K562 (cell line): ENCODE measurements at places on chromosomes 6 and 20.
A peak's percentile ranks its signal among the peaks of the same experiment; 100 is the strongest.

- no peak for DNase-seq
These were observed 1515.1 kb downstream of the HACE1 start for GRCh38 chr6:103344554-103345163.

DNA sequence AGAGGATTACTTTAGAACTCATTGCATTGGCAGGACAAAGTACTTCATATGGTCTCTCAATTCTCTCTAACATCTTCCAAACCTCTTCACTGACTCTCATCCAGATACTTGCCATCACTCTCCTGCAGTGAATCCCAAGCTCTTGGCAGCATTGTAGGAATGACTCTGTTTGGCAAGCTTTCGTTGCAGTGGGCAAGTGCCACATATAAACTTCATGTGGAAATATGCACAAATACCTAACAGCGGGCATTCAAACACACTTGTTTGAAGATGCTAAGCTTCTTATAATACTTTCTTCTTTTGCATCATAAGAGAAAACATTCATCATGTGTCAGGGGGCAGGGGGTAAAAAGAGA lies 86.2 kb upstream of the F13A1 start:
- DNase-seq, result no peak

DNA sequence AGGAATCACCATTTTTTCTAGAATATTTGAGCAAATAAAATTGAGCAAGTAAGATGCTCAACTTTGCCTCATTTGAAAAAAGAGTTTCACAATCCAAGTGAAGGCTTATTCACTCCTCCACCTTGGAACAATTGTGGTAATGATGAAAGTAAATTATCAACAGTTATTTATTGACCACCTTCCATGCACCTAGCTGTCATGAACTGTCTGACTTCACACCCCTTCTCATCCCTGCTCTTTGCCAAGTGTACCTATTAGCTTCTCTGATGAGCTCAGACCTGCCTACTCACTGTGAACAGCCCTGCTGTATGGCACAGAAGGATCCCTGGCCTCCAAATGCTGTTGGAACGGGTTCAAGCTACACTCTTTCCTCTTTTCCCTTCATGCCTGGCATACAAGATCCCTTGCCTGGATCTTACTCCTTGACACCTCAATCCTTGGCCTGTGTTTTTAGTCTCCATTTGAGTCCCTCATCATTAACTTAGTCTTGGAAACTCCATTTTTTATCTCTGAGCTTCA lies 99.0 kb upstream of the PREP start:
- DNase-seq, result no peak

DNA sequence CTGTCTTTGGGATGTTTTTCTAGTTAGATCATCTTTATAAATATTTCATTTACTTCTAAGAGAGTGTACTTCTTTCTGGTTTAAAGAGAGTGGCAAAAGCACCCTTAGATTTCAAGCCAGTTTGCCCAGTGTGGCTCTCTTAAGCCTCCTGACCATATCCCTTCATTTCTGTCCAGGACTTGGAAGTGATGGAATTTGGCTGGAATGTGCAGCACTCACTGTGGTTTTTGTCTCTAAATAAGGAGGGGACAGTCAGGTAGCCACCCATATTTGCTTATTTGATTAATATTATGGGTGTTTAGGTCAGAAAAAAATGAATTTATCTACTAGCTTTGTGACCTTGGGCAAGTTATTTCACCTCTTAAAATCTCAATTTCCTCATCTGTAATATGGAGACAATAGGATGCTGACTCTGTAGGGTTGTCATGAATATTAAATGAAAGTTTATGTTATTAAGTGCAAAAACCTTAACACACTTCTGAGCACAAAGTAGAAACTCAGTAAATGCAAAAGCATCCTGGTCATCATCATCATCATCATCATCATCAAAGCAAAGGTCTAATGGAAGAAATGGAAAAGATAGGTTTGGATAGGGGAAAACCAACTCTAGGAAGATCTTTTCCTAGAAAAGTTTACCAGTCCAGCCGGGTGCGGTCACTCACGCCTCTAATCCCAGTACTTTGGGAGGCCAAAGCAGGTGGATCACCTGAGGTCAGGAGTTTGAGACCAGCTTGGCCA lies 3.1 kb downstream of the CRYBG1 start:
- no peak for DNase-seq

DNA sequence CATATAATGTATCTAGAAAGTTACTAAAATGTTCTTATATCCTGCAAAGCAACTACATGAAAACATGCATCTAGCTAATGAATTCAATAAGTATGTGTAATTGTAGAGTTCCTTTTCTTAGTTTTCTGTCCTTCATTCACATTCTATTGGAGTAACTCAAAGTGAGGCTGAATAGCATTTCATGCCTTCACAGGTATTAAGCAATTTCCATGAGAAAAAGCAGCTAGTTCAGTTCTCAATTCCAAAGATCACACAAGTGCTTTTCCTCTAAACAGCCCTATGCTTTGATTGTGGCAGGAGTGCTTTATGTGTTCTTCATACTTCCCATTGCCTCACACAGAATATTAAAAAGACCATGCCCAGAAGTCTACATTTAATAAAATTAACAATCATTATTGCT lies 274.9 kb downstream of the RFPL4B start:
- no peak for DNase-seq

- DNase-seq, result no peak
These were observed 99.1 kb downstream of the ALDH8A1 start for GRCh38 chr6:134850721-134851305.

- peak; percentile 34 for DNase-seq
These were observed 603 bp downstream of the TASP1 start for GRCh38 chr20:13638162-13638495.

DNA sequence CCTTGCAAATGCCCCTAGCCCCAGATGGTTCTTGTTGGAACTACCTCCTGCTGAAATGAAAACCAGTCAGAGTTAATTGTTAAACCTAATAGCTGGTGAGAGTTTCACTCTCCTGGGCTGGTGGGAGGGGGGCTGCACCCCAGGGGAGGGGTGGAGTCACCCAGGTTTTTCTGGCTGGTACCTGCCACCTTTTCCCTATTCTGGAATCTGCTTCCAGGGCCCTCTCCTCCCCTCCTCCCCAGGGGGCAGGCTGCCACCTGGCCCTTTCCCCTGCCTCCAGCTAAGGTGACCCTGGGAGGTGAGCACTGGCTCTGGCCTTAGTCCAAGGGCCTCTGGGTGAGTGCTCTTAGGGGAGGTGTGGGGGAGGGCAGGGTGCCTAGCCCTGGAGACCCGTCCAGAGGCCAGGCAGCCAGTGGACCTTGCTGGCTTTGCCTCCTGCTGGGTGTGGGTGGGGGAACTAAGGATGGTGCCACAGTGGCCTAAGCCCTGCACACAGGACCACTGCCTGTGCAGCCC lies 48.8 kb upstream of the EPB41L1 start:
- DNase-seq, result no peak

DNA sequence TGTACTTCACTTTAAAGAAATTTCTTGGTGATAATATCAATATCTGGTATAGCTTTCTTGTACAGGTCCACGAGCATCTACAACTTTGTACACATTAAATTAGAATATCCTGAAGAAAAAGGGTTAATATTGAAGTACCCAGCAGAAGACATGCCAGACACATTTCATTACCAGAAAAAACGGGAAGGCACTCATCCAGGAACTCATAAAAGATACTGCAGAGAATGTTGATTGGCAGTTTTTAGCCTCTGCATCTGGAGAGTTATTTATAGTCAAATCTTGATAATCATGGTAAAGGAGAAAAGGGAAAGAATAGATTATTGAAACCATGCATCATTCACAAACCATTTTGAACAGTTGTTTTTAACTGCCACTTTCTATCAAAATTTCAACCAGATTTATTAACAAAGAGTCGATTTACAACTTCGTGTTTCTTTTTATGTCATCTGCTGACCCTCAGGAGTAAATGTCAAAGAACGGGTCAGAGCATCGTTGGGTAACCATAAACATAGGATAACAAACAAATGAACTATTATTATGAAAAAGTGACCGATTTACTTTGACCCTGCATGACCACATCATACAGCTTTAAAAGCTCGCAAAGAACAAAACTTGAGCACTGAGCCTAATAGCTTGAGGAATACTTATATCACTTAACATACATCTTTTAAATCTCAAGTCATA lies 229.2 kb upstream of the SGK1 start:
- no peak for DNase-seq

DNA sequence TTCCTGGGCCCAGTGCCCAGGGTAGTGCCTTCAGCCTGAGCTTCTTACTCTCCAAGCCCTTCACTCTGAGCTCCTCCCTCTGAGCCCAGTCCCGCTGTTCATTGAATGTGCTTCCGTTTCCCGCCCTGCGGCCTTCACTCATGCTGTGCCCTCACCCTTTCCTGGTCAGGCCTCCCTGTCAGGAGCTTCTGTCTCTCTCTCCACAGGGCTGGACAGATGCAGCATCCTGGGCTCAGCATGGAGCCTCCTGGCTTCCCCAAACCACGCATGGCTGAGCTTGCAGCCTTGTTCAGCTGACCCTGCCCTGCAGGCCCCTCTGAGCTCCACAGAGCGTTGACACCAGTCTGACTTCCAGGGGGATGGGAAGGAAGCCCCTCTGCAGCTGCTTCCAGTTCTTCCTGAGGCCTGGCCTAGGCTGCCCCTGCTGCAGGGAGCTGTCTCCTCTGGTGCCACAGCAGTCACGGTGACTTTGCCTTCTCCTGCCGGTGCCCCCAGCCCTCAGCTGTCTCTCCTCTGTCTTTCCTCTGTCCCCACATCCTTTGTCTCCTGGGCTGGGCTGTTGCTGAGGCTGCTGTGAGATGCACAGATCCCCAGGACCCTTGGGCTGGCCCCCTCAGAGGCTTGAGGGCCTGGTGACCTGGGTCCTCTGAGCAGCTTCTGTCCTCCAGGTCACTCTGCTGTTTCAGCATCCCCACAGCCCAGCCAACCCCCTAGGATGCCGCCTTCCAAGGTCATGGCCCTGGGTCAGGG lies 7.9 kb upstream of the MYT1 start:
- DNase-seq, result no peak
